ENCODE measurements at places on chromosomes 5 and 9.
A peak's percentile ranks its signal among the peaks of the same experiment; 100 is the strongest.

- no peak for DNase-seq
Observed at GRCh38 chr5:14071433-14071832, 71.7 kb upstream of the TRIO start.

- no peak for DNase-seq
Observed at GRCh38 chr5:37121027-37121426, 128.1 kb downstream of the CPLANE1 start.

DNA sequence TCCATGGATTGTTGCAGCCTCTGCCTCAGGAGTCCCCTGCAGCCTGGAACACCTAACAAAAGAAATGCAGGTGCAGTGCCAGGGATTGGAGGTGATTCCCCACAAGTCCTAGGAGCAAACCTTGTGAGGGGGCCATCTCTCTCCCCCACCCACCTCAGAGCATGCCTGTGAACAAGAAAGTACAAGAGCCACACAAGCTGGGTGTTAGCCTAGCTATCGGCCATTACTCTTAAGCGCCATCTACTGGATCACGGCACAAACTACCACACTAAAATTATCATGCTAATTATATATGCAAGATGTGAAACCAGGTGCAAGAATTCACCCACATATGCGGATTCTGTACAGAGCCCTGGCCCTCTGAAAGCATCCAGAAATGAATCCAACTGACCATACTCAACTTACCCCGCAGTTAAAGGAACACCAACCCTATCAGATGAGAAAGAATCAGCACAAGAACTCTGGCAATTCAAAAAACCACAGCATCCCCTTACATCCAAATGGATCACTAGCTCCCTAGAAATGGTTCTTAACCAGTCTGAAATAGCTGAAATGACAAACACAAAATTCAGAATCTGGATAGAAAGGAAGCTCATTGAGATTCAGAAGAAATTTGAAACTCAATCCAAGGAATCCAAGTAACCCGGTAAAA, 16.5 kb upstream of the PRSS3 start:
- DNase-seq = peak; percentile 30

GRCh38 chr9:69931340-69931739, 110.7 kb downstream of the CFAP95 start:
- DNase-seq = no peak

DNA sequence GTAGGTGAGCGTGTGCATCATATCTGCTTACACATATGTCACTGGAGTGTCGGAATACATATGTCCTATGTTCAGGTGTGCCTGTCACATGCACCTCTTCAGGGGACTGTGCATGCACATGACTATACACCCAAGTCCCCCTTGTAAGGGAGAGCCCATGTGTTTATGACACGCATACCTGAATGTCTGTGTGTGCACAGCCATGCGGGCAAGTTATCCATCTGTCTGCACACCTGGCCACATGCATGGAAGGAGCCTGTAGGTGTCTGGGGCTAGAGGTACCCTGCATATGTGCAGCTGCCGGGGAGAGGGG, 622 bp upstream of the RGS14 start:
- no peak for DNase-seq

- DNase-seq = no peak
Observed at GRCh38 chr5:66239034-66239433, 94.9 kb downstream of the SREK1 start.

GRCh38 chr5:173001229-173001841, 17.8 kb downstream of the ATP6V0E1 start:
- no peak for DNase-seq

DNA sequence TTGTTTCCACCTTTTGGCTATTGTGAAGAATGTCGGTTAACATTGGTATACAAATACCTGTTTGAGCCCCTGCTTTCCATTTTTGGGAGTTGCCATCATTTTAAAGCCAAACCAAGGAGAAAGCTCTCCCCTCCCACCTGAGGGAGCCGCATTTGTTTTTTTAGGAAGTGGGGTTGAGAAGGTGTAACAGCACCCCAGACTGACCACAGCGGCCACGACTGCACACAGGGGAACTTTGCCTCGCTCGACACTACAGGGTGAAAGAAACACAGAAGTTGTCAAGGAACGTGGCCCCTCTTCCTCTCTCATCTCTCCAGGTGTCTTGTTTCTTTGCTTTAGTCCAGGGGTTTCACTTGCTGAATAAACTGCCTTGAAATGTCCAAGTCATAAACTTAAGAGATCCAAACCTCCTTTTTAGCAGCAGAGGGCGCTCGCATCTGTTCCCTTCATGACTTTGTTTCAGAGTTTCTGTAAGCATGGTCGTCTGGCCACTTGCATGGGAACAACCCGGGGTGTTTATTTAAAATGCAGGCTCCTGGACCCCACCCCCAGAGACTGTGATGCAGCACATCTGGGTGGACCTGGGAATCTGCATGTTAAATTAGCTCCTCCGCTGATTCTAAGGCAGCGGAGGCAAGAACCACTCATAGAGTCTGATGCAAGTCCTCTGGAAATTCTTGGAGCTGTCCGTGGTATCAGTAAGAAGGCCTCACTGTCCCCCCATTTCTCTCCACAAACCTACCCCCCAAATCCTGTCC, 2.1 kb upstream of the TTLL11 start:
- DNase-seq = no peak

GRCh38 chr5:41636605-41637004, 126.2 kb upstream of the PLCXD3 start:
- DNase-seq = no peak

- no peak for DNase-seq
Observed at GRCh38 chr5:113193311-113193978, 216.8 kb downstream of the DCP2 start.

GRCh38 chr5:53568401-53568800, 8.0 kb downstream of the NDUFS4 start:
- DNase-seq = no peak

DNA sequence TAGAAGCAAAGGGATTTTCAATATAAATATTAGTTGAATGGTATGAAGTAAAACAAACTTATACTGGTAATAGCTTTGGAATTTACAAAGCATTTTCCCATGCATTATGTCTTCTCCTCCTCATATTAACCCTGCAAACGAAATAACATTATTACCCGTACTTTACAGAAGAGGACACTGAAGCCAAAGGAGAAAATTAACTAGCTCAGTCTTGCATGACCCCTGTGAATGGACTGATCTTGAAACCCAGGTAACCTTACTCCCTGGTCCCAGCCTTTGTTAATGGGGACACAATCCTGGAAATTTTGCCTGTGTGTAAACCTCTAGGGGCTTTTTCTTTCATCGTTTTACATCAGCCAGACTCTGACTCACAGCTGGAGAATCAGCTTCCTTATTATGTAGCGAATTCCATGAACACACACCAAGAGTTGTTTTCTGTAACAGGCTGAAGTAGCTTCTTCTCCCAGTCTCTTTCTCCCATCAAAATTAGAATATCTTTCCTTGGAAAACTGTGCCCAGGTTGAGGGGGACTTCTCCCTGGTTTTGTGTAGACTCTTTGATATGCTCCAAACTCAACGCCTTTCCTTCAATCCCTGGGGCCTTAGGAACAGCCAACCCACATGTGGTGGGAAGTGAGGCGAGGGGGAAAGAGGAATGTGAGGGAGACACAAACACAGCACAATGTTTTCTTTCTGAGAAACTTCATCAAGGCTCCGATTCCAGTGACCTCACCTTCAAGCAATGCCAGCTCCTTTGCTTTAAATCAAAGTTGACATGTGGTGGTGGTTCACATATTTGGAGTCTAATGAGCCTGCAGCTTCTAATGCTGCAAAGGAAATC, 480.9 kb upstream of the PAPPA start:
- DNase-seq = no peak

- DNase-seq = no peak
Observed at GRCh38 chr5:169808118-169808581, 171.1 kb downstream of the DOCK2 start.

DNA sequence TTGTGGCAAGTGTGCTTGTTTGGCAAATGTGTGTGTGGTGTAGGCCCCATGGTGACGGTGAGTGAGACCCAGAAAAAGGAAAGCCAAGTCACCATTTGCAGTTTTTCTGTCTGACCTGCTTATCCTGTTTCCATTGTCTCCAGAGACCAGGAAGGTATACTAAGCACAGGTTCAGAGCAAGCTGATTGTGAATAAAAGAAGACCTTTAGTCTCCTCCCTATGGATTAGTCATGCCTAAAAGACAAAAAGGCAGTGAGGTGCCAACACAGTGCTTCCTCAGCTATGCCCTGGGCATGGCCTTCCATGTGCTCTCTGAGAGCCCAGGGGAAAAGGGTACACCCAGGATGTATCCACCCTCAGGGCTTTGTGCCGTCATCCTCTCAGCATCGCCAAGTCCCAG, 49.2 kb upstream of the SHOC1 start:
- DNase-seq = no peak

GRCh38 chr5:175887463-175887862, 16.1 kb downstream of the CPLX2 start:
- DNase-seq = no peak

GRCh38 chr9:92717201-92718085, 47.2 kb downstream of the BICD2 start:
- DNase-seq = no peak

DNA sequence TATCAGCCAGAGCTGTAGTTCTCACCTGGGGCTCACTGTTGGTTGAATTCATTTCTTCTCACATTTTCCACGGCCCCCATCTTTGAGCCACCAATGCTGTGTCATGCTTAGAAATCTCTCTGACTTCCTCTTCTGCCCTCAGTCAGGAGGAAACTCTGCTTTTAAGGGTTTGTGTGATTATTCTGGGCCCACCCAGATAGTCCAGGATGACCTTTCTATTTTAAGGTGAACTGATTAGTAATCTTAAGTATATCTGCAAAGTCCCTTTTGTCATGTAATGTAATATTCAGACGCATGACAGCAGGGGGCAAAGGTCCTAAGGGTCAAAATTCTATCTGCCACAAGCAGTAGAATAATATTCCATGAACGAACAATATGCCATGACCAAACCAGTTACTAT, 88.4 kb downstream of the AK8 start:
- DNase-seq = no peak

GRCh38 chr9:124292696-124293593, 35.2 kb downstream of the NEK6 start:
- DNase-seq = no peak

DNA sequence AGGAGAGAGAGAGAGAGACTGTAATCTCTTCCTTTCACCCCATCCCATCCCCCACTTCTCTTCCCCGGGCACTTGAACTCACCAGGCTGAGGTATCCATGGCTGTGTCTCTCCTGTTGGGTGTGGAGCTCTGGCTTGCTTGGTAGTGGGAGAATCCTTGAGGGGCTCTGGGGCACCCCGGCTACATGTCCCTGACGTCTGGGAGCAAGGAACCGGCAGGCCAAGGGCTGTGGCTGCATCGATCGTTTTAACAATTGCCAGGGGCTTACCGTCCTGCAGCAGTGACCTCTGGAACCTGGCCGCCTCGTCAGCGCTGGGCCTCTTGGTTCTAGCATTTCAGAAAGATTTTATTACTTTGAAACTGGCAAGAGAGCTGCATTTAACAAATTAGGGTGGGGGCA, 30.0 kb downstream of the FGF18 start:
- no peak for DNase-seq

- DNase-seq = no peak
Observed at GRCh38 chr5:72465601-72466563, 41.3 kb downstream of the ZNF366 start.

DNA sequence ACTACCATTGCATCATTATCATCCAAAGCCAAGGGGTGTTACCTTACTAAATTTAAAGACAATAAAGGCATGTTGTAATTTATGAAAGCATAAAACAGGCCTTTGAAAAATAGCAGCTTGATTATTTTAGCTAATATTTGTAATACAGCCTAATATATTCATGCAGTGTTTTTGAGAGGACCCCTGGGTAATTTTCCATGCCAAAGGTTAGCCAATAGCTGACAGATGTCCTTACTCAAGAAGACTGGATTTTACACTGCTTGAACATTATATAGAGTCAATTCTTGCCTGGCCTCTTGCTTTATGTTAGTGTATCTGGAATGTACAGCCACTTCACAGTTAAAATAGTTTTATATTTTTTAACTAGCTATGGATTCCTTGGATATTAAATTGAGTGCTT, 337.8 kb upstream of the PAPPA start:
- no peak for DNase-seq

DNA sequence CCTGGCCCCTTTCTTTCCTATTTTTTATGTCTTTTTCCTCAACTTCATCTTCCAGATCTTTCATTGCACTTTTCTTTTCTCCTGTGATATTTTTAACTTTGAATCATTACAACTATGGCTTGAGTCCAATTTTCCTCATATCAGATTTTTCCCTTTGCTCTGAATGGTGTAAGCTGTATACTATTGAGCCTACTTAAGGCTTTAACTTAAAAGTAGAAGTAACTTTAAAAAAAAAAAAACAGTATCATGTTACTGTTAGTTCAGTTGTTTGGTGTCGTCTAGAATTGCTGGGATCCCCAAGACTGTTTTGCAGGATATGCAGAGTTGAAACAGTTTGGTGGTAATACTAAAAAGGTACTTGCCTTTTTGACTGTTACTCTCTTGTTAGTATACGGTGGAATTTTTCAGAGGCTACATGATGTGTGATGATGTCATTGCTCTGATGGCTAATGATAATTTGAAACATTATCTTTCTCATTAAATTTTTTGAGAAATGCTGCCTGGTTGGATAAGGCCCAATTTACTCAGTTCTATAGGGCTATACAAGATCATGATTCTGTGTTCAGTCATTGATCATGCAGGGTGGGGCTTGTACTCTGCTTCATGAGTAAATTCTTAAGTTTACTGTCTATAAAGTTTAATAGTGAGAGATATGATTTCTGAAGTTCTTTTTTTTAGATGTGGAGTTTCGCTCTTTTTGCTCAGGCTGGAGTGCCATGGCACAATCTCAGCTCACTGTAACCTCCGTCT, 8.8 kb downstream of the NAA35 start:
- DNase-seq = no peak
